GM04504 (cell line): ENCODE measurements at places on chromosomes 1 and 21.

GRCh38 chr1:208156310-208156709 is 87.9 kb downstream of the PLXNA2 start:
- no peak for DNase-seq

- DNase-seq = peak; percentile 13
Measured at GRCh38 chr1:101567582-101568189, 330.9 kb downstream of the S1PR1 start.

DNA sequence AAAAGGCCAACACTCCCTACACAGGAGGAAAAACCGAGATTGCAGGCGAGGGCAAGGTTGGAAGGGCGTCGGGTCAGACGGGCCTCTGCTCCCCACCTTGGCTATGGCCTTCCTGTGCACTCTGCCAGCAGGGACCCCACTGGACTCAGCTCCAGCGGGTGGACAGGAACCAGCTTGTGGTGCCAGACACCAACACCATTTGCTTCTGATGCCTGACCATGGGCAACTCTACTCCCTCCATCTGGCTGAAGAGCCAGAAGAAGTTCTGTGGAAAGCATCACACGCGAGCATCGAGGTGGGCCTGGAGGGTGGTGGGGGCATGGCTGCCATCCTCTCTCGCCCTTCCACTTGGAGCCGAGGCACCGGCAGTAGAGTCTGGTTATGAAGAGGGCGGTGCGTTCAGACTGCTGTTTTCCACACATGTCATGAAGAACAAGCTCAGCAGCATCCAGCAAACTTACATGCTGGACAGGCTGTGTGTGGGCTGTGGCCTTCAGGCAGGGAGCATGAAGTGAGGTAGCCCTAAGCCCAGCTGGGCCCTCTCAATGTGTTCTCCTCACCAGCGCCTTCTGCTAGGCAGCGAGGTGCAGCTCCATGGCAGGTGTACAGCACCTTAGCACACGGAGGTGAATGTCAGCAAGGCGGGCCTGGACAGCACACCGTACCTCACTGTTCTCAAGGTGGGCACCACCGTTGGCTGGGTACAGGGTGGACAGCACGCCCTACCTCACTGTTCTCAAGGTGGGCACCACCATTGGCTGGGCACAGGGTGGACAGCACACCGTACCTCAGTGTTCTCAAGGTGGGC is 15.6 kb upstream of the ZNF669 start:
- no peak for DNase-seq

DNA sequence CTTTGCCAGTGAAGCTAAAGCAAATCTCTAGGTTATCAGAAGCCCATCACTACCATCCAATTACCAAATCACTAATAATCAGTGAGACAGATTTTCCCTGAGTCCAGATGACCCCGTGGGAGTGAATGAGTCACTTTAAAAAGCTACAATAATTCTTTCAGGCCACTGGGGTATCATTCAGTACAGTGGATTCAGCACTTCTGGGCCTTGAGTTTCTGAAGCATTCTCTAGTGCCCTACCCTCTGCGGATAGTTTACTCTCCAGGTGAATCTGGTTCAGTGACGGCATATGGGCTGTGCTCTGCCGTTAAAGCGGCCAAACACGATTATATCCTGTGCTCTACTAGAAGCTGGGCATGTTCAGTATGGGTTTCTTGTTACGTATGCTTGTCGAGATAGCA is 26.1 kb downstream of the NR5A2 start:
- no peak for DNase-seq

DNA sequence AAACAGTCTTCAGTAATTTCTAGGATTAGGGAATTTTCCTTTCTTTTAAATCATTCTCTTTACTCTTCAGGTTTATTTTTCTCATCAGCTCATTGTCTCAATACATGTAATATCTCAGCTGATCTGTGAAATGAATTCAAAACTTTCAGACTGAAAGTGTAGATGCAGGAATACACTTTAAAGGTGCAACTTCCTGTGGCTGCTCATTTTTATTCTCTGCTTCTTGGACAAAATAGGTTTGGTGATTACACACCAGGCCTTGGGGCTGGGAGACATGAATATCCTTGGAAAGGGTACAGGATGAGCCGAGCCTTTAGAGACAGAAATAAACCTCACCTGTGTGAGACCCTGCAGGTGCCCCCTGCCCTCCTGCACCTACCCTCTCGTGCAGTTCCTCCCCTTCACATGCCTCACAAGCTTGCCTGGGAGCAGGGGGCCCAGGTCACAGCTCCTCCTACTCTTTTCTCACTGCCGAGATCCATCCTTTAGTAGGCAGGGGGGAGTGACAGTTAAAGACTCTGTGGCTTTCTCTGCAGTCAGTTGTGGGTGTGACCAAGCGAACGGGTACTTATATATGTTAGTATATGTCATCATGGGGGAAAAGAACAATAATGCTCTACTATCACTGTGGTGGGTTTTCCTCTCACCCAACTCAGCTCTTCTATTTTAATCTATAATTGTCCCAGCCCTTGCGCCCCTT is 23.6 kb downstream of the XCL2 start:
- no peak for DNase-seq

DNA sequence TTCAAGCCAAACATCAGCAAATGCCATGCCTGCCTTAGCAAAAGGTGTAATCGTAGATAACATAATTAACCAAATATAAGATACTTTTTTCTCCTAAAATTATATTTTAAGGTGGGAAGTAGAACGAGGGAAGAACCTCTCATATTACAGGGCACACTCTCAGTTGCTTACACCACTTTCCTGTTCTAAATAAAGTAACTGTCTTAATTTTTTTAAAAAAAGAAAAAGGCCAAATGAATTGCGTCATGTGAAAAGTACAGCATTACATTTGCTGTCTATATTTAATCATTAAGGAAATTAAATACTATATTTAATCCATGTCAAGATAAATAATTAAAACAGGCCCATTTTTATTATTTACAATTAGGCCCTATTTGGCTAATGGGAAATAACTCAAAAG is 23.7 kb downstream of the JAK1 start:
- DNase-seq = no peak

- peak; percentile 86 for DNase-seq
Measured at GRCh38 chr1:96362623-96363022, 359.0 kb upstream of the PTBP2 start.

DNA sequence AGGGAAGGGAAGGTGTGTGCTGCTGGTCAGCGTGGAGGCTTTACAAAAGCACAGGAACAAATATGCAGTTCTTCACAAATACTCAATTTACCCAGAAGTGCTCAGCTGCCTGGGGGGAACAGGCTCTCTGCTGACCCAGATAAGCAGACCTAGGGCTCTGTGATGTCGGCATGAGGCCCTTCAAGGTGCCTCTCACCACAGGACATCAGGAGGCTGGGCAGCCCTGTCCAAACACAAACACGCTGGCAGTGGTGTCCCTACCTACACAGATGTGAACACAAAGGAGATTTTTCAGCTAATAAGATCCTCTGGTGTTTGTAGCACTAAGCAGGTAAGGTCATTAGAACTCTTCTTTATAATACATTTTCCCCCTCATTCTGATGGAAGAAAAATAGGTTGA is 243.0 kb upstream of the PROX1 start:
- no peak for DNase-seq
